ENCODE measurements at places on chromosomes 5 and 9.

DNA sequence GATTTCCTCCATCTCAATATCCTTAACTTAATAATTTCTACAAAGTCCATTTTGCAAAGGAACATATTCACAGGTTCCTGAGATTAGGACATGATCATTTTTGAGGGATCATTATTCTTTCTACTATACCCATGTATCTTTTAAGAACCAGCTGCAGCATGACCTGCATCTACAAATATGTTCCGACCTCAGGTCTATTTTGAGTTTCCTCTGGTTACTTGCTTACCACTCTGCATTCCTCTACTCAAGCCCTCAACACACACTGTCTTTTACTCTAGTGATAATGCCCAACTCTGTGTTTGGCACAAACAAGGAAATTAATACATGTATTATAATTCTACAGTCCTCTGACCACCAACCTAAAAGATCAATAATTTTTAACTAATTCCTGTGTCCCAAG, 386.1 kb downstream of the DNAH5 start:
- H3K4me1 ChIP-seq: no peaks in the 10 kb centered on the region
- H3K36me3 ChIP-seq: no peaks in the 10 kb centered on the region
- DNase-seq: no peak
- H3K27ac ChIP-seq: no peak overlapping the region
- H3K27me3 ChIP-seq: no peaks in the 10 kb centered on the region

DNA sequence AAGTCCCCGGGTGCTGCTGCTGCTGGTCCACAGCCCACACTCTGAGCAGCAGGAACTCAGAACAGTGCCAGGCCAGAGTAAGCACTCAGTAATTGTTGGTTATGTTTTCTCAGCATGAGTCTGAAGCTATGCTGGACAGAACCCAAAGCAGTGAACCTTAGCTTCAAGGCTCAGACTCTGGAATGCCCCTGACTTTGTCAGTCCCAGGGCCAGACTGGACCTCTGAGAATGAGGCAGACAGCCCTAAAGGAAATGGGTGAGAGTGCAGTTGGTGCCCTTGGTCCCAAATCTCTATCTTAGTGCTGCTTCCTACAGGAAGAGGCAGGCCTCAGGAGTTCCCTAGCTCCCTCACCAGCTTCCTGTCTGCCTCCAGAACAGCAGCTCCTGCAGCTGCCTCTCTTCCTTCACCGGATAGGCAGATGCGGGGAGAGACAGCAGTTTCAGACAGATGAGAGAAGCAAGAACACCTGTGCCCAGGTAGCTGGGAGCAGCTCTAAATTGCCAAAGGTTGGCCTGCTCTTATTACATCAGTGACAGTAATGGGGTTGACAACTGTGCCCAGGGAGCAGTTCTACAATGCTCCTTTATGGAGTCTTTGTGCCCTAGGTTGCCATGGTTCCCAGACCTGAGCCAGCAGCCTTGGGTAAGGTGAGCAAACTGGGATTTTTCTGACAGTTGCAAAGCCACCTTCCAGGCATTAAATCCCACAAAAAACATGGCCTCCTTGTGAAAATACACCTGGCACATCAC, 82.2 kb upstream of the CXCL14 start:
- H3K4me3 ChIP-seq: no peak overlapping the region
- peaks cover 21% of the 10 kb centered on the region for H3K27me3 ChIP-seq
- no peak for DNase-seq
- H3K27ac ChIP-seq: no peak overlapping the region
- no peaks in the 10 kb centered on the region for H3K36me3 ChIP-seq
- no peaks in the 10 kb centered on the region for H3K4me1 ChIP-seq

GRCh38 chr5:1040571-1040970, 32.0 kb downstream of the NKD2 start:
- H3K36me3 ChIP-seq: no peaks in the 10 kb centered on the region
- H3K4me1 ChIP-seq: no peaks in the 10 kb centered on the region
- no peak overlapping the region for H3K27ac ChIP-seq
- no peak overlapping the region for H3K4me3 ChIP-seq
- no peaks in the 10 kb centered on the region for H3K27me3 ChIP-seq
- DNase-seq: no peak

GRCh38 chr5:122439645-122440044, 127.6 kb downstream of the SNCAIP start:
- no peaks in the 10 kb centered on the region for H3K4me1 ChIP-seq
- H3K27ac ChIP-seq: no peak overlapping the region
- no peaks in the 10 kb centered on the region for H3K36me3 ChIP-seq
- no peaks in the 10 kb centered on the region for H3K27me3 ChIP-seq

DNA sequence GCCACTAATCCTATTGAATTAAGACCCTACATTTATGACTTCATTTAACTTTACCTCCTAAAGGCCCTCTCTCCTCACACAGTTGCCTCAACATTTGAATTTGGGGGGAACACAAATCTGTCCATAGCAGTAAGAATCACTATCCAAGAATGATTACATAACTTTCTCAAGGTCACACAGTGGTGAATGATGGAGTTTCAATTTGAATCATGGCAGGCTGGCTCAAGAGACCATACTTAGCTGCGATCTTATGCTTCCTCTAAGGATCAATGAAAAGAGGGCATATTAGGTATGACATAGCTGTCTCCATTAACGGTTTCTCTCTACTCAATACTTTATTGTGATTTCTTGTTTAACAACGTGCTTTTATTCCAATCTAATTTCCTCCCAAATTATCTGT, 44.1 kb upstream of the PDE4D start:
- DNase-seq: no peak
- H3K4me3 ChIP-seq: no peak overlapping the region
- H3K36me3 ChIP-seq: no peaks in the 10 kb centered on the region
- no peak overlapping the region for H3K27ac ChIP-seq
- H3K27me3 ChIP-seq: no peaks in the 10 kb centered on the region
- no peaks in the 10 kb centered on the region for H3K4me1 ChIP-seq

- H3K4me3 ChIP-seq: no peak overlapping the region
- no peaks in the 10 kb centered on the region for H3K36me3 ChIP-seq
- no peak for DNase-seq
- H3K27me3 ChIP-seq: no peaks in the 10 kb centered on the region
Observed at GRCh38 chr9:30524311-30524710, 1860.1 kb upstream of the ACO1 start.

- H3K27ac ChIP-seq: peak overlapping the region; percentile 27
- no peaks in the 10 kb centered on the region for H3K27me3 ChIP-seq
- H3K4me1 ChIP-seq: peaks cover 28% of the 10 kb centered on the region
- H3K4me3 ChIP-seq: peak overlapping the region; percentile 58
- no peak for DNase-seq
Observed at GRCh38 chr5:172641359-172642050, 442 bp downstream of the NEURL1B start.

DNA sequence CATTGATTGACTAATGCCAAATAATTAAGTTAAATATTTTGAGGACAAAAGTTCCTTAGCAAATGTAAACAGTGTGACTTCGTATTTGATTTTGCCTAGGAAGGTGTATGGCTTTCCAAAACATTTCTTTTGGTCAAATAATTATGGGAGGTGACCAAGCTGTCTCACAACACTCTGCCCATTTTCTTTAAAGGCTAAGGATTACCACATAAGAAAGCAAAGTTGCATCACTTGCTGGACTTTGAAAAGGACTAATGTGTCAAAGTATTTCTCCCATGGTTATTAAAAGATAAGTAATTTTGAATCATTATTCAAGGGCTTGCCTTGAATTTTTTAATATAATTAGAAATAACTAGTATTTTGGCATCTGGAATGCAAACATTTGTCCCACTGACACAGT, 74.7 kb downstream of the HAPLN1 start:
- no peak overlapping the region for H3K27ac ChIP-seq
- H3K36me3 ChIP-seq: no peaks in the 10 kb centered on the region
- no peak for DNase-seq
- no peak overlapping the region for H3K4me3 ChIP-seq

DNA sequence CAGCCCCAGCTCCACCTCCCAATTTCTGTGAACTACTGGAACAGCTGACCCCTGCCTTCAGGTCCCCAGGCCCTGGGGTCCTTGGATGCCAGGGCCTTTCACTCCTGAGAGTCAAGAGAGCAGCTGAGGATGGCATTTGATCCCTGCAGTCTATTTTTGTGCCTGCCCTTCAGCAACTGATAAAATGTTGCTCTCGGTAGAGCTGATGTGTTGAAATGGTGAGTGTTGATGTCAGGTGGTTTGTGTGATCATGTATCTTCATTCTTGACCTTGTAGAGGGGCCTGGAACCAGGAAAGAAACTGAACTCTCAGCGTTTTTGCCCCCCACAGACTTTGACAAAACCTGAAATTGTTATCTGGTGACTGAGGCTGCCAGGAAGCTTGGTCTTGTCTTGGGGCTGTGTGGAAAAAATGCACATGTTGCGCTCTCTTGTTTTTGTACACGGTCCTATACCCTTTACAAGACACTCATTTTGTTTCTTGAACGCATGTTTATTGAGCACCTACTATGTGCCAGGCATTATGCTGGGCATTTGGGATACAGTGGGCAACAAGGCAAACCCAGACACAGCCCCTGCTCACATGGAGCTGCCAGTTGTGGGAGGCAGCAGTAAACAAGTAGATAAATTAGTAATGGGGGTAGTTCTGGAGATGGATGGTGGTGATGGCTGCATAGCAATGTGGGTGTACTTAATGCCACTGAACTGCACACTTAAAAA, 78.3 kb downstream of the PPARGC1B start:
- H3K27ac ChIP-seq: no peak overlapping the region
- H3K4me1 ChIP-seq: peaks cover 26% of the 10 kb centered on the region
- no peaks in the 10 kb centered on the region for H3K27me3 ChIP-seq
- H3K36me3 ChIP-seq: no peaks in the 10 kb centered on the region
- DNase-seq: no peak
- no peak overlapping the region for H3K4me3 ChIP-seq

GRCh38 chr9:35161713-35162604, at the start of gene UNC13B:
UNC13B (plus strand) TSS chr9:35162009; CDS start chr9:35162284, 275 bp downstream.
- peak within 1 kb of the TSS; percentile 71 for H3K27ac ChIP-seq
- H3K27me3 ChIP-seq: no peaks in the 10 kb centered on the region
- peak within 1 kb of the TSS; percentile 88 for H3K4me3 ChIP-seq

GRCh38 chr5:173515526-173515925, 100.9 kb downstream of the BOD1 start:
- no peaks in the 10 kb centered on the region for H3K36me3 ChIP-seq
- no peak for DNase-seq
- H3K4me3 ChIP-seq: no peak overlapping the region
- H3K4me1 ChIP-seq: peaks cover 6% of the 10 kb centered on the region

- no peaks in the 10 kb centered on the region for H3K4me1 ChIP-seq
- DNase-seq: no peak
- no peaks in the 10 kb centered on the region for H3K36me3 ChIP-seq
Observed at GRCh38 chr9:83146325-83146724, 83.4 kb upstream of the RASEF start.

GRCh38 chr9:124187311-124187710, 70.4 kb upstream of the NEK6 start:
- H3K27me3 ChIP-seq: 0 out of 2 replicates have a peak, but pooled peaks cover 3% of the 10 kb centered on the region
- no peak overlapping the region for H3K4me3 ChIP-seq
- no peaks in the 10 kb centered on the region for H3K36me3 ChIP-seq

GRCh38 chr9:125629446-125629845, 77.6 kb downstream of the MAPKAP1 start:
- H3K27ac ChIP-seq: no peak overlapping the region
- H3K36me3 ChIP-seq: no peaks in the 10 kb centered on the region
- H3K4me3 ChIP-seq: no peak overlapping the region
- H3K4me1 ChIP-seq: peaks cover 25% of the 10 kb centered on the region

DNA sequence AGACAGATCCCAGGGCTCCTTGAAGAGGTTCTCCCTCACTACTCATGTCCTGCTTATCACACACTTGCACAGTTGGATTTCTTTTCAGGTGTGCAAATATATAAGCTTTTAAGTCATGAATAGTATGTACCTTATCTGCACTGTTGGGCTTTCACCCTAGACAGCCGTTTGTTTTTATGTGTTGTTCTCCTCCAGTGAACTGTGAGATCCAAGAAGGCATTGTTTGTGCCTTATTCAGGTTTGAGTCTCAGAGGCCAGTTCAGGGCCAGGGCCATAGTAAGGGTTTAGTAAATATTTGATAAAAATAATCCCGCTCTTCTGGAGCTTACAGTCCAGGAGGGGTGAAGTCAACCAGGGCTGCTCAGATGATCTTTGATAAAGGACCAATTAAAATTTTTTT, 480.0 kb downstream of the TMEM38B start:
- DNase-seq: no peak
- no peak overlapping the region for H3K4me3 ChIP-seq
- no peaks in the 10 kb centered on the region for H3K4me1 ChIP-seq
- no peak overlapping the region for H3K27ac ChIP-seq
- peaks cover 12% of the 10 kb centered on the region for H3K27me3 ChIP-seq

DNA sequence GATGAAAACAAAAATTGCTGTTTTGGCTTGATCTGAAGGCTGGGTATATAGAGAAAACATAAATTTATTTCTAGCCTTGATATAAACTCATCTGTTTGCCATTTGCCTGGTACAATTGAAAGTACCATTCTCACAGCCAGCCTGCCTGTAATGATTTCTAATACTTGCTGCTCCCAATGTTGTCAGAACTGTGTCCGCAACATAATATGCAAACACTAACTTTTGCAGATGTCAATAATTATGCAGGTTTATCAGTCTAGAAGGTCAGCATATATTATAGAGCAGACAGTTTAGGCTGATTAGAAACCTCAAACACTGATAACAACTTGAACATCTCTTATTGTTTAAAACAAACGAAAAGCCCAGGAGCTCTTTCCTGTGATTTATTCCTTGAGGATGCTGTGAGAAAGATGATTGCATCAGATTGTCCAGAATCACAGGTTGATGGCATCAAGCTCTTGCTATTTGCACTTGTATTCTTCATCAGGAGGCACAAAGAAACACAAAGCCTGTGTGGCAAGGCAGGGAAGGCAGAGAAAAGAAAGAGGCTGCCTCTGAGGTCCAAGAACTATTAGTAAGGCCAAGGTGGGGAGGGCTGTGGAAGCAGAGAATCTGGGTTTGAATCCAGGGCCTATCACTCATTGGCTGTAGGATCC, 21.4 kb upstream of the HMHB1 start:
- DNase-seq: no peak
- no peaks in the 10 kb centered on the region for H3K36me3 ChIP-seq
- no peaks in the 10 kb centered on the region for H3K27me3 ChIP-seq
- H3K4me1 ChIP-seq: no peaks in the 10 kb centered on the region
- H3K4me3 ChIP-seq: no peak overlapping the region

GRCh38 chr5:32273821-32274220, 38.9 kb downstream of the MTMR12 start:
- H3K4me1 ChIP-seq: 0 out of 2 replicates have a peak, but pooled peaks cover 5% of the 10 kb centered on the region
- no peaks in the 10 kb centered on the region for H3K27me3 ChIP-seq
- H3K36me3 ChIP-seq: peaks cover 10% of the 10 kb centered on the region
- no peak overlapping the region for H3K4me3 ChIP-seq
- no peak for DNase-seq
- H3K27ac ChIP-seq: no peak overlapping the region

DNA sequence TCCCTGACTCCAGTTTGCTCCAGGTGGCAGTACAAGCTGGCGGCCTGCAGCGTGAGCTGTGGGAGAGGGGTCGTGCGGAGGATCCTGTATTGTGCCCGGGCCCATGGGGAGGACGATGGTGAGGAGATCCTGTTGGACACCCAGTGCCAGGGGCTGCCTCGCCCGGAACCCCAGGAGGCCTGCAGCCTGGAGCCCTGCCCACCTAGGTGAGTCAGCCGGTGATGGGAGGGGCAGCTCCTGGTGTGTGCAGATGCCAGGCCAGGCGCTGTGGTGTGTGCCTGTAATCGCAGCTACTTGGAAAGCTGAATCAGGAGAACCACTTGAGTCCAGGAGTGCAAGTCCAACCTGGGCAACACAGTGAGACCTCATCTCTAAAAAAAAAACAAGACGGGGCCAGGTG, 10.0 kb upstream of the CACFD1 start:
- H3K27ac ChIP-seq: peak overlapping the region; percentile 49
- no peak overlapping the region for H3K4me3 ChIP-seq
- no peaks in the 10 kb centered on the region for H3K27me3 ChIP-seq
- DNase-seq: peak; percentile 58

- no peak for DNase-seq
- H3K36me3 ChIP-seq: no peaks in the 10 kb centered on the region
- H3K4me3 ChIP-seq: peak overlapping the region; percentile 92
- no peaks in the 10 kb centered on the region for H3K27me3 ChIP-seq
- H3K27ac ChIP-seq: peak overlapping the region; percentile 67
Observed at GRCh38 chr9:110049699-110050450, 158.1 kb downstream of the C9orf152 start.

All from HCT116 (cell line).